ENCODE measurements at places on chromosomes 1 and 21.
A peak's percentile ranks its signal among the peaks of the same experiment; 100 is the strongest.

- no peak for DNase-seq
Observed at GRCh38 chr1:170414989-170415709, 116.8 kb upstream of the GORAB start.

- peak; percentile 78 for DNase-seq
Observed at GRCh38 chr1:226736908-226737818, 1.9 kb downstream of the ITPKB start.

GRCh38 chr1:40435471-40435870, 14.8 kb upstream of the ZFP69B start:
- DNase-seq: no peak

DNA sequence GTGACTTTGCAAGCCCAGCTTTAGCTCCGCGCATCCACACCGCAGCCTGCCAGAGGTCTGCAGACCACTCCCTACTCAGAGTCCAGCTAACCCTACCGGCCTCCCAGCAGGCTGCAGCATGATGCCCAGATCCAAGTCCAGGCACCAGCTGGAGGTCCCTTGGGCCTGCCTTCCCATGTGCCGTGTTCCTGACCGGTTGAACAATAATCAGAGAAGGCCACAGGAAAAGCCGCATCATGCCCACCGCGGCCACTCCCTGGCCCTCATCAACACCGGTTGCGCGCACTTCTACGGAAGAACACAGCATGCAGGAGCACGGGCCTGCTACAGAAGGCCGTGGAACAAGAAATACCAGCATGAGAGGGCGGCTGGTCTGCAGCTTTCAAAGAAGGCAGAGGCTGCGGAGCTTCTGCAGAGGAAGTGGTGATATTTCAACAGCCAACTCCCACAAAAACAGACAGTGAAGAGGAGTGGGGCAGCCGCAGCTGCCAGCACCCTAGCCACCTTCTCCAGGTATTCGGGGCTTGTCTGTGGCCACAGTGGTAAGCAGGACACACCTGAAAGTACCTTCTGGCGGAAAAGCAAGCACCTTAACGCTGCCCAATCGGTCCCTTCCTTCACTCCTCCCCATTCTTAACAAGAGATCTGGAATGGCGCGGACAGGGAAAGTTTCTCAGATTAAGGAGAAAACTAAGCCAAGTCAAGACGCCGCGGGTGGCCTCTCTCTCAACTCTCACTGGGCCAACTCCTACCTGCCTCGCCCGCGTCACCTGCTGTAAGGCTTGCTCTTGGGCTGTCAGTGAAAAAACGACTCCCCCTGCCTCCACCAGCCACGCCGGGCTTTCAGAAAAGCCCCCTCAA, 1.5 kb downstream of the PGBD5 start:
- DNase-seq: no peak

DNA sequence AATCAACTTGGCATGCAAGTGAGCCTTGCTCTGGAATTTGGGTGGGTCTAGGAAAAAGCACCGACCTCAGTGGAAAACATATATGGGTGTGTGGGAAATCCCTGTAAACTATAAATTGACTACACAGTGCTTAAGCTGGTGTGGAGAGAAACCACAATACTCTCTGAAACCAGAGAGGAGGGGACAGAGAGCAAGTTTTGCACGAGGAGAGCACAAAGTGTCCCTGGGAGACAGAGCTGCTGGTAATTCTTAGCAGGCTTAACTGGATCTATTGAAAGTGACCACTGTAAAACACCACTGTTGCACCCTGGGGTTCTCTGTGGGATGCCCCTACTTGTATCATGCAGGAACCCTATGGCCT, 12.8 kb downstream of the KCNJ15 start:
- no peak for DNase-seq

- DNase-seq: no peak
Observed at GRCh38 chr1:39720094-39720999, 18.3 kb upstream of the PPIE start.

DNA sequence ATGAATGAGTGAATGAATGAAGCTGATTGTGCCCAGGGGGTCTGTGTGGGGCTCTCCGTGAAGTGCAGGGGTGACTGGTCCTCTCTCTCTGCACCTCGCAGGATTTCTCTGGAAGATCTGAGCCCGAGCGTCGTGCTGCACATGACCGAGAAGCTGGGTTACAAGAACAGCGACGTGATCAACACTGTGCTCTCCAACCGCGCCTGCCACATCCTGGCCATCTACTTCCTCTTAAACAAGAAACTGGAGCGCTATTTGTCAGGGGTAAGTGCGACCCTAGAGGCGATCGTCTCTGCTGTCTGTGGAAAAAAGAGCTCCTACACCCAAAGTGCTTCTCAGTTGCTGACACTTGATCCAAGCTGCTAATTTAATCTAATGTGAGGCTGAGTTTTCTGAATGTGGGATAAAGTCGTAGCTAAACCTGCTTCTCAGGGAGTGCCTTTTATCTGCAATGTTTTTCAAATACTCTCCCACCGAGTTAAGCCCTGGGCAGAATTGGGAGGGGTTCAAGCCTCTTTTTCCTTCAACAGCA, 101.7 kb downstream of the HUNK start:
- peak; percentile 21 for DNase-seq

DNA sequence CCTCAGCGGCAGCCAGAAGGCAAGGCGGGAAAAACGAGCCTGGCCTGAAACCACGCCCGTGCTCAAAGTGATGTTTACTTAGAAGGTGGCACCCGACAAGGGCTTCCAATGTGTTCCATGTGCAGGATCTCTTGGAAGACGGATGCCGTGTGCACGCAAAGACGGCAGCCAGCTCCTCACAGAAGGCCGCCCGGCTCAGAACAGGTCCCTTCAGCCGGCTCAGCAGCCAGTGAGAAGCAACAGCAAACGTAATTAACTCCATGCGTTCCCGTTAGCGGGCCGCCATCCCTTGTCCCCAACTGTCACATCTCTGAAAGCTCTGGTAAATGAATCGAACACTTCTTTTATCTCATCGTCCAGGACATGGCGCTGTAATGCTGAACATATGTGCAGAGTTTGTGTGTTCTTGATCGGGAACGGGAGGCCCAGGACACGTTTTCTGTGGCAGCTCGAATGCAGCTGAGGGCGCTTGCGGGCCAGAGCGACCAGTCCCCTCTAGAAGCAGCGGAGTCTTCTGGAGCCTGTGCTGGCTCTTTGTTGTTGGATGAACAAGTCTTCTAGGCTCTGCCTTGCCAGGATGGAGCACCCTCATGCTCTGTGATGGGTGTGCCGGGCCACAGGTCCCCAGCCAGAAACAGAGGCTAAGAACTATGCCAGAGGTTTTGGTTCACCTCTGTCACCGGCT, 94.6 kb upstream of the ARHGEF16 start:
- no peak for DNase-seq

DNA sequence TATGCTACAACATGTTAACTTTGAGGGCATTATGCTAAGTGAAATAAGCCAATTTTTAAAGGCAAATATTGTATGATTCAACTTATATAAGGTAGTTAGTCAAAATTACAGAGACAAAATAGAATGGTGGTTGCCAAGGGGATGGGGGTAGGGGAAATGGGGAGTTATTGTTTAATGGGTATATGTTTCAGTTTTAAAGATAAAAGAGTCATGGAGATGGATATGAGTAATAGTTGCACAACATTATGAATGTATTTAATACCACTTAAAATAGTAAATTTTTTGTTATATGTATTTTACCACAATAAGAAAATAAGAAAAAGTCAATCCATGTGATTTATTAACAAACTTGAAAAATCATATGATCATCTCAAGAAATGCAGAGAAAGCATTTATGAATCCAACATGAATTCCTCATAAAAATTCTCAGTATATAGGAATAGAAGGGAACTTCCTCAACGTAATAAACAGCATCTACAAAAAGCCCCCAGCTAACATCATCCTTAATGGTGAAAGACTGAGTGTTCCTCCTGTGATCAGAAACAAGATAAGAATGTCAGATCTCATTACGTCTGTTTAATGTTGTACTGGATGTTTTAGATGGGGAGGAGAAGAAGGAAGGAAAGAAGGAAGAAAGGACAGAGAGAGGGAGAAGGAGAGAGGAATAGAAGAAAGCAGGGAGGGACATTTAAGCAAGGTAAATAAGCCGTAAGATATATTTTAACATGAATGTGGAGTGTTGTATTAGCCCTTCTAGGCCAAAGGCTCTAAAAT, 6.7 kb upstream of the TSEN15 start:
- DNase-seq: no peak

- no peak for DNase-seq
Observed at GRCh38 chr1:244164511-244164890, 113.4 kb downstream of the ZBTB18 start.

GRCh38 chr21:45356653-45357435, 48.1 kb upstream of the COL18A1 start:
- DNase-seq: no peak

DNA sequence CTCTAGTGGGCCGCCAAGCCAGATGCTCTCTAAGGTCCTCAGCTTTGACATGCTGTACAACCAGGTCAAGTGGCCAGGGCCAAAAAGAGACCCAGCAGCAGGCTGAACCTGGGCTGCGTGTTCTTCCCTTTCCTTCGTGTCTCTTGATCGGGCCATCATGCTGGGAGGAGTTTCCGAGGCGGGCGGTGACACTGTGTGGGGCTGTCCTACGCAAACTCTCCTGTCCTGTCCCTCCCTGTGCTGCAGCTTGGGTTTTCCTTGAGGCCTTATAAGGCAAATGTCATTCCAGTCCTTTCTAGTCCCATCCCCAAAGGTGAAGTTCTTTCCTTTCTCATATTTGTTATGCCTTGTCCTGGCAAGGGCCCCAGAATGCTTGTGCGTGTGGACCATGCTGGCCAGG, 56.7 kb downstream of the ARHGEF10L start:
- DNase-seq: no peak

GRCh38 chr1:30258471-30258870, 464.9 kb downstream of the MATN1 start:
- no peak for DNase-seq

GRCh38 chr1:41357451-41358101, 3.7 kb upstream of the FOXO6 start:
- no peak for DNase-seq

DNA sequence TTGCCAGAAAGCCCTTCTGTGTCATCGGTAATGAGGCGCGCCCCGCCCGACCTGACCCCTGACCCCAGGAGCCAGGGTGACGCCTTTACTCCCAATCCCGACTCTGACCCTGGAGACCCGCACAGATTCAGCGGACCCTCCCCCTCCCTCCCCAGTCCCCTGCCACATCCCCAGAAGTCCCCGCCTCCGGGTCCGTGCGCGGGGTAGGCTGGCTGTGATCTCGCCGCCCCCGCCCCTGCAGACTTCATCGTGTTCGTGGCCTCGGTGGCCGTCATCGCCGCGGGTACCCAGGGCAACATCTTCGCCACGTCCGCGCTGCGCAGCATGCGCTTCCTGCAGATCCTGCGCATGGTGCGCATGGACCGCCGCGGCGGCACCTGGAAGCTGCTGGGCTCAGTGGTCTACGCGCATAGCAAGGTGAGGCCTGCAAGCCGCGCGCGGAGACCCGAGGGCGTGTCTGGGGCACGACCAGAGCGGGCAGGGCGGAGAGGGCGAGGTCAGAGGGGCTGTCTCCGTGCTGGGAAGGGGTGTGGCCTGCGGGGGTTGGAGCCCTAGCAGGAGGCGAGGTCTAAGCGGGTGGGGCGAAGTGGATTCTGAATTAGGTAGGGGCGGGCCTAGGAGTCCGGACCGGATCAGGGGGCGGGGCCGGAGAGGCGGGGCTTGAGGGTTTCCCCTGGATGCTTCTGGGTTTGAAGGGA, 34.8 kb downstream of the KCNQ4 start:
- DNase-seq: no peak

- DNase-seq: no peak
Observed at GRCh38 chr1:22670352-22670975, 17.4 kb downstream of the C1QB start.

GRCh38 chr1:201713086-201713810, 115.7 kb upstream of the IPO9 start:
- DNase-seq: peak; percentile 66

DNA sequence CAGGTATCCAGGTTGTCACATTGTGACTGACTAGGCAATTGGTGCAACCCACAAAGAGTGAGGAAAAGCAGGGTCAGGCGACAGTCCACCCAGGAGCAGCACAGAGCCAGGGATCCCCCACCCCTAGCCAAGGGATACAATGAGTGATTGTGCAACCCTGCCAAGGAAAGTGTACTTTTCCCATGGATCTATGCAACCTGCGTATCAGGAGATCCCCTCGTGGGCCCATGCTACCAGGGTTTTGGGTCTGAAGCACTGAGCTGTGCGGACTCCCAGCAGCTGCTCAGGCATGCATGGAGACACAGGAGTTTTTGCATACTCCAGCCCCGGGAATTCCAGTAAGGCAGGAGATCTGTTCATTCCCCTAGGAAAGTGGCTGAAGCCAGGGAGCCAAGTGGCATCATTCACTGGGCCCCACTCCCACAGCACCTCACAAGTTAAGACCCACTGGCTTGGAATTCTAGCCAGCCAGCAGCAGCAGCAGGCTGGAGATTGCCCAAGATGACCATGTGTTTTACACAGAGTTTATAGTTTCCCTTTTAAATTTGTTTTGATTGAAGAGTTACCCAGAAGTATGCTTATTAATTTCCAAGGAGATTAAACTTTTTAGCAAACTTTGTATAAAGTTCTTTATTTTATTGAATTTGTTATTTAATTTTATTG, 136.0 kb downstream of the LTN1 start:
- no peak for DNase-seq

- DNase-seq: no peak
Observed at GRCh38 chr1:101781201-101781831, 215.4 kb downstream of the OLFM3 start.

DNA sequence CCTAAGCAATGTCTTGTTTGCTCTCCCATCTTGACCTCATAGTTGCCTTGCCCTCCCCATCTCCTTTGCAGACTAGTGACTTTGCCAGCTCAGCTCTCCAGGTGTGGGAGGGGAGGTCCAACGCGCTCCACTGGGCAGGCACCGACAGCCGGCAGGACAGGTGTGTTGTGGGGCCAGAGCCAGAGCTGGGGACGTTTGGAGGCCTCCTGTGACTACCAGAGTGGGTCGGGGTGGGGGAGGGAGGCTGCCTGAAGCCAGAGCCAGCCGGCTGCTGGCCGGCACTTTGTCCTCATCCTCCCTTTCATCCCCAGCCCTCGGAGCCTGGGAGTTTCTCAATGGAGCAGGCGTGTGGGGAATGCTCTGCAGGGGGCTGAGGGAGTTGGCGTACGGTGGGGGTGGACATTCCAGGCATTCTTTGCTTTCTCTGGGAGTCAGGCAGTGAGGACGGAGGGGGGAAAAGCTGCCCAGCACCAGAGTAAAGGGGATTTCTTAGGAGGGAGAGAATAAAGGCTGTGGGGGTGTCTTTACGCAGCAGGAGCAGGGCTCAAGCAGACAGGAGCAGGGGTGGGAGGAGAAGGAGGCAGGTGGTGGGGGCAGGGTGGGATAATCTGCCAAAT, 20.2 kb downstream of the NUAK2 start:
- DNase-seq: peak; percentile 8

- DNase-seq: no peak
Observed at GRCh38 chr1:93442008-93442666, 5.8 kb upstream of the FNBP1L start.

- DNase-seq: no peak
Observed at GRCh38 chr1:242011894-242012660, 13.2 kb upstream of the MAP1LC3C start.

DNA sequence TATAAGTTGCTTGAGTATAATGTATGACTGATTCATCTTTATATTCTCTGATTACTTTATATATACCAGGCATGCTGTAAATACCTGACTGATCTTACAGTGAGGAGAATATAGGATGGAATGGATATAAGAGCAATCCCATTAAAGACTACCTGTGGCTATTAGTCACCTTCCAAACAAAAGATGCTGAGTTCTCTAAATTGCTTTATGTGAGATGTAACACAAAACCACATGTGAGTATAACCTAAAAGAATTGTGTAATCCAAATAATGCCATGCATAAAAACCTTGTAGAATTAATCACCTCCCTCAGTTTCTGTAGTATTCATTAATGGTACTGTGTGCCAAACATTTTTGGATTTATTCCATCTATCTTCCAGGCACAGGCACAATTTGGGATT, 134.6 kb upstream of the LRRC7 start:
- no peak for DNase-seq

Measured in substantia nigra (tissue), 51 donors.